ENCODE measurements at places on chromosomes 6 and 20.

- DNase-seq = no peak
Measured at GRCh38 chr6:161971043-161971442, 697.2 kb upstream of the AGPAT4 start.

- no peak for DNase-seq
Measured at GRCh38 chr6:7580927-7581618, 8.9 kb upstream of the SNRNP48 start.

DNA sequence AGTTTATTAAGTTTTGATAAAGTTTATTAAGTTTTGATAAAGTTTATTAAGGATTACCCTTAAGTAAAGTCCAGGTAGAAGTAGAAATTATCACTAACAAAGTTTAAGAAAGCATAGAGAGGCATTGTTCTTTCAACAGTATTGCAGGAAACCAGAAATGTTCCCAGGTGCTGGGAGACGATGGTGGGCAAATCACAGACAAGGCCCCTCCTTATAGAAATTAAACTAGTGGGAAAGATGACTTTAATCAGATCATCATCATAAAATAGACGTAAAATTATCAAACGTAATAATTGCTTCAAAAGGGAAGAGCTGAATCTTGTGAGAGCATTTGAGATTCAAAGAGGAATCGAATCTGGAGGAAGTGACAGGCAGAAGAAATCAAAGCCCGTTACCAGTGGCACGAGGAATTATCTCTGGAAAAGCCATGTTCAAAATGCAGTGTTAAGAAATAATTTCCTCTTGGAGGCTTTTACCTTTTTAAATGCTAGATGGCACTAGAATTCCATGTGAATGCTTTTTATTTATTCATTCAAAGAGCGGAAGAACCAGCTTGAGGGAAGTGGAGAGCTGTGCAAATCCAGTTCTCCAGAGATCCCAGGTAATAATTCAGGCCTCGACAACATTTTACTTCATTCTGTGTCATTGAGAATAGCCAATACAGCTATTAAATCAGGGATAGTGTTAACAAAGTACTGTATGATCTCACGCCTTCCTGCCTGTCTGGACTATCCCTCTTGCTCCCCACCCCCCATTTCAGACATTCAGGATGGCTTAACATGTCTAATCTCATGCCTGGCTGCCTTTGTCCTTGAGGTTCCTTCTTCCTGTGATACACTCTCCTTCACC is 1.0 kb upstream of the APMAP start:
- DNase-seq = no peak

GRCh38 chr6:45310118-45310788 is 17.9 kb upstream of the RUNX2 start:
- DNase-seq = no peak

DNA sequence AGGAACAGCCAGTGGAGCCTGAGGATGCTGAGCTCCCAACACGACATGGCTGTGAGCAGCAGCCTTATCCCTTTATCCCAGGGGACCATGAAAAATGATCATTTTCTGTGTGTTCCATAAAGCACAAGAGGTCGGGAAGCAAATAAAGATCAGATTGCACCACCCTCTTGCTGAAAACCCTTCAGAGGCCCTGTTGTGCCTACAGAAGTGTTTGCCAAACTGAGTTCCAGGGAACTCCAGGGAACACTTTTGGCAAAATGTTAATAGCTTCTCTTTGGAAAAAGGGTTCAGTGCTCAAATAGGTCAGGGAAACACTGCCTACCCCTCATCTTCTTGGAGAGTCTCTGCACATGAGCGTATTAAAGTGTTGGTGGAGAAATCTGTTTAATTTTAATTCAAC is 24.4 kb downstream of the ARMC2 start:
- no peak for DNase-seq

- no peak for DNase-seq
Measured at GRCh38 chr20:1337441-1337840, 8.5 kb upstream of the SDCBP2 start.

- DNase-seq = no peak
Measured at GRCh38 chr6:51511081-51511480, 576.3 kb downstream of the PKHD1 start.

DNA sequence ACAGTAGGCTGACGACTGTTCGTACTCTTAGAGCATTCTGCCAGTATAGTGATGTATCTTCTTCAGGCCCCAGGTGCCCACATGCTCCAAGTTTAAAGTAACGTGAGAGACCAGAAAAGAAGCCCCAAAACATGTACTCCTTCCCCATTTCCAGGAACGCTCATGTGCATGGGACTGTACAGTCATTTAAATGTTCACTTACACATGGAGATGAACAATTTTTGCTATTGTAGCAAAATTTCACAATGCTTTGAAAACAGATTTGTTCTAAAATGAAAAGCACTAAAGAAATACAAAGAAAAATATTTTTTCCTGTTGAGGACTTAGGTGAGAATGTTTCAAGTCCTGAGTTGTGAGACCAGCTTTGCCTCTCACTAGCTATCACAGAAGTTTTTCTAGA is 269.3 kb upstream of the PRDM1 start:
- DNase-seq = no peak

GRCh38 chr6:112308476-112308875 is 38.7 kb upstream of the RFPL4B start:
- DNase-seq = no peak

DNA sequence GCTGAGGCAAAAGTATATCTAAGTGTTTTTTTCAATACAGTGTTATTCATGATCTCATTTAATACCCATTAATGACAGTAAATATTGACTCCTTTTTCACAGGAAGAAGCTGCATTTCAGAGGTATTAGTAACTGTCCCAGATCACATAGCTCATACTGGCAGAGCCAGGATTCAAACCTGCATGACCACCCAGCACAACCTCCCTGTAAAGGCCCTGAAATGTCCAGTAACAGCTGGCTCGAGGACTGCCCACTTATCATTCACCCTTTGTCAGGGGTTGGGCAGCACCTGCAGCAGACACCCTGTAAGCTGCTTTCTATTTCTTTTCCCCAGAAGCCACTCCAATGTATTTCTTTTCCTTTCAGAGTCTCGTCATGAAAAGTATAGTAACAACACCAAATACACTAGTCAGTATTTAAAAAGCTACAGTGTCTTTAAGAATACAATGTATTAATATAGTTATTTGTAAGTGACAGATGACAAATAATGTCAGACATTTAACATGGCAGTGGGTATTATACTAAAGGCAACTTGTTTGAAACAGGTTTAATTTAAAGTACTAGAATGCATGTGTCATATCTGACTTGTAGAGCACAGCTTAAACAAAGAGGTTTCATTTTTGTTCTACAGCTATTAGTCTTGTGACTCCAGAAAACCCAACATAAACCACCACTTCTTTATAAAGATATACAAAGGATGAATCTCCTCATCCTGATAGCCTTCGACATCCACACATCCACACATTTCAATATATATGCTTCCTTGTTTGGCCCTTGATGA is 841.6 kb upstream of the GJE1 start:
- DNase-seq = no peak

GRCh38 chr6:132391391-132392269 is 9.6 kb downstream of the MOXD1 start:
- DNase-seq = no peak

DNA sequence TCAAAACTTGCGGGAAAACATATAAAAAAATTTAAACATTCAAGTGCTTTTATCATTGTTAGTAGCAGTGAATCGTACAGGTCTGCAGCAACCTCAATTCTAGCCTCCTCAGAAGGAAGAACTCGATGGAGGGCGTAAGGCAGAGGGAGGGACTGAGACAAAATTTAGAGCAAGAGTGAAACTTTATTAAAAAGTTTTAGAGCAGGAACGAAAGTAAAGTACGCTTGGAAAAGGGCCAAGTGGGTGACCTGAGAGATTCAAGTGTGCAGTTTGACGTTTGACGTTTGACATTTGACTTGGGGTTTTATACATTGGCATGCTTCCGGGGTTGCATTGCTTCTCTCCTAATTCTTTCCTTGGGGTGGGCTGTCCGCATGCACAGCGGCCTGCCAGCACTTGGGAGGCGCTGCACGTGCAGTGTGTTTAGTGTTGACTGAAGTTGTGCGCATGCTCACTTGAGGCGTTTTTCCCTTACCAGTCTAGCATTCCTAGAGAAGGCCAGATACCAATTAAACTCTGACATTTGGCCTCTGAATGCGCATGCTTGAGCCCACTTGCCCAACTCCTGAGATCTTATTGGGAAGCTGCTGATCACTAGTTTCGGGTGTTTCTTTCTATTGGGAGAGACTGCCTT is 82.6 kb downstream of the TBX18 start:
- no peak for DNase-seq

DNA sequence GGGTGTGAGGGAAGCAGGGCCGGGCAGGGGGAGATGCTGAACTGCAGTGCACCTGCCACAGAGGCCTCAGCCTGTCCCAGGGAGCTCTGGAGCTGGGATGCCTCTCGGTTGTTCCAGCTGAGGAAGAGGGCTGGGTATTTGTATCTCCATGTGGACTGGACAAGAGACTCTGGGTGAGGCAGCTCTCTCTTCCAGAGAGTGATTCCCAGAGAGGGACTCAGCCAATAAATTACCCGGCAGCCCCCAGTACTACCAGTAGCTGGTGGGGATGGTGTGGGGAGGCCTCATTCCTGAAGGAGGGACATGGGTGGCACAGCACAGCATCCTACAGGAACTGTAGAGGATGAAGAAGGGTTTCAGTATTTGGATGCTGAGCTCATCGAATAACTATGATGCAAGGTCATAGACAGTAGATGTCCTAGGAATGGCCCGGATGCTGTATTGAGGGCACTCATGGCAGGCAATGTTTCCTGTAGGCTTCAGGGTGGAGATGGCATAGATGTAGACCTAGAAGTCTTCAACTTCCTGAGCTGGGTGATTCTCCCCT is 1.4 kb downstream of the FGD2 start:
- no peak for DNase-seq

GRCh38 chr6:73560182-73560732 is 39.4 kb upstream of the EEF1A1 start:
- DNase-seq = no peak

- DNase-seq = no peak
Measured at GRCh38 chr6:115415378-115415777, 645.3 kb downstream of the FRK start.

DNA sequence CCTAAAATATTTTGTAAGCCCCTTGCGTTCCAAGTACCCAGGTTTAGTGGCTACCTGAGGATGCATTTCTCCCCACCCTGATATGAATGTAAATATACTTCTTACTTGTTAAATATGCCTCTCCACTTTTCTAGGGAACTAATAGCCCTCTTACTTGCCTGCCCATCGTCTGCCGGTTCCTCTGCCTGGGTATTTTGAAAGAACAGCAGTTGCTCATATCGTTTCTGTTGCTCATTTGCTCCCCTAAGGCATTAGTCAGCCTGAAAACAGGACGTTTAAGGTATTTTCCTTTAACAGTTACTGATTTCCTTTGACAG is 141.3 kb upstream of the CARMIL1 start:
- DNase-seq = no peak

GRCh38 chr6:150302520-150303176 is 66.2 kb upstream of the IYD start:
- DNase-seq = no peak

- no peak for DNase-seq
Measured at GRCh38 chr20:13857961-13858360, 73.1 kb downstream of the NDUFAF5 start.

- no peak for DNase-seq
Measured at GRCh38 chr6:159826968-159827647, 27.0 kb downstream of the PNLDC1 start.

GRCh38 chr20:50344232-50345071 is 153.8 kb downstream of the CEBPB start:
- DNase-seq = no peak

DNA sequence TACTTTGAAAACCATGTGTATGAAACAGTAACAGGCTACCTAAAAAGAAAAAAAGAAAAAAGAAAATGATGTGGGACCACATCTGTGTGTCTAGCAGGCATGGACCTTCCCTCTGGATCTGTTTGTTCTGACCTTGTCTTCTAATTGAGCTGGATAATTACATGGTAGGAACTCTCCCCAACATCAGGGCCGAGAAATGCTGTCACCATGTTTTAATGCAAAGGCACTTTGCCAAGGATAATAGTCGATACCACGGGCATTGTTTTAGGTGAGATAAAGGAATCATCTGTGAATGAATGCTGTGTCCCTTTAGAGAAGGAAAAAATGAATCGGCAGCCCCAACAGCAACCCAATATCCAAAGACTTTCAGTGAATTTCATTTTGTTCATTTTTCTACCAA is 149.1 kb downstream of the ZDHHC14 start:
- DNase-seq = no peak

Measured in stimulated activated CD8-positive, alpha-beta memory T cell treated with anti-CD3 and anti-CD28 coated beads, Interleukin-15, amount 100 ng/mL, for 4 hours (primary cell).